Smooth muscle cell of the pulmonary artery (primary cell): ENCODE measurements at places on chromosomes 16 and 17. TPM values are rescaled to one million over a fixed set of nuclear protein-coding genes. Genes with fewer than 3 reads are reported as not detected.

The TRPV3 gene
- 1.4 and 2.3 TPM in 2 replicates for total RNA-seq

The KRTAP2-2 gene
- not detected in 2 replicates for total RNA-seq

The TP53TG3F gene
- total RNA-seq: not detected in 2 replicates

The CD7 gene
- total RNA-seq: 0.20 TPM in 1 of 2 replicates, not detected in the other

The CES1 gene
- total RNA-seq: 0.13 and 5.8 TPM in 2 replicates

The CA10 gene
- not detected in 2 replicates for total RNA-seq

The KRT39 gene
- total RNA-seq: not detected in 2 replicates

The B3GNT9 gene
- total RNA-seq: 47.2 and 55.1 TPM in 2 replicates

The MT3 gene
- total RNA-seq: 0.59 TPM in 2 replicates

The SBK1 gene
- total RNA-seq: under 0.01 and 0.03 TPM in 2 replicates

The OR3A3 gene
- 0.10 TPM in 1 of 2 replicates, not detected in the other for total RNA-seq

The TP53TG3B gene
- not detected in 2 replicates for total RNA-seq

The KRT13 gene
- not detected in 2 replicates for total RNA-seq

The C17orf50 gene
- total RNA-seq: not detected in 2 replicates

The KRT23 gene
- total RNA-seq: not detected in 2 replicates

The CASKIN2 gene
- total RNA-seq: 8.0 and 13.9 TPM in 2 replicates

The MYH13 gene
- not detected in 2 replicates for total RNA-seq

The TBX2 gene
- total RNA-seq: 20.4 and 63.1 TPM in 2 replicates

The CCL17 gene
- total RNA-seq: not detected in 2 replicates

The FBXO39 gene
- 0.07 and 0.26 TPM in 2 replicates for total RNA-seq

The FBXW10B gene
- total RNA-seq: 0.20 and 1.6 TPM in 2 replicates

The SLC5A10 gene
- total RNA-seq: under 0.01 TPM in 1 of 2 replicates, not detected in the other

The CDRT15 gene
- total RNA-seq: not detected in 2 replicates

The OTOP3 gene
- total RNA-seq: not detected in 2 replicates

The NHLRC4 gene
- 0.99 and 1.3 TPM in 2 replicates for total RNA-seq

The GINS3 gene
- 1.9 and 2.0 TPM in 2 replicates for total RNA-seq

The CDK3 gene
- 2.3 and 3.4 TPM in 2 replicates for total RNA-seq

The TAC4 gene
- total RNA-seq: not detected in 2 replicates

The TBC1D3K gene
- total RNA-seq: 0.07 TPM in 1 of 2 replicates, not detected in the other

The FAM20A gene
- total RNA-seq: 0.17 and 8.7 TPM in 2 replicates

The CRHR1 gene
- total RNA-seq: not detected in 2 replicates

The WNT9B gene
- total RNA-seq: not detected in 2 replicates

The ITGAD gene
- total RNA-seq: not detected in 2 replicates

The P2RX5 gene
- 0.85 and 7.1 TPM in 2 replicates for total RNA-seq

The KRT33A gene
- total RNA-seq: not detected in 2 replicates

The C16orf46 gene
- total RNA-seq: 0.43 and 1.0 TPM in 2 replicates

The KRTAP9-2 gene
- not detected in 2 replicates for total RNA-seq

The ASPHD1 gene
- total RNA-seq: 8.8 and 12.8 TPM in 2 replicates

The BCL6B gene
- 0.20 and 0.36 TPM in 2 replicates for total RNA-seq

The SIRT7 gene
- 12.8 and 20.4 TPM in 2 replicates for total RNA-seq

The OR2C1 gene
- 0.26 TPM in 1 of 2 replicates, not detected in the other for total RNA-seq

The NUPR1 gene
- 25.6 and 31.5 TPM in 2 replicates for total RNA-seq
